ENCODE measurements at places on chromosomes 1 and 21. TPM values are rescaled to one million over a fixed set of nuclear protein-coding genes. Genes with fewer than 3 reads are reported as not detected.

MAP3K7CL gene
- 3.0 TPM for total RNA-seq

GLMP gene
- total RNA-seq, result 91.9 TPM

FCER1A gene
- total RNA-seq, result not detected

OR14A16 gene
- total RNA-seq, result not detected

NES gene
- 30.8 TPM for total RNA-seq

PYHIN1 gene
- not detected for total RNA-seq

OR2L3 gene
- not detected for total RNA-seq

OR2L8 gene
- not detected for total RNA-seq

S100A7A gene
- total RNA-seq, result not detected

AMY1A gene
- total RNA-seq, result not detected

IL20 gene
- total RNA-seq, result not detected

FCRLB gene
- 0.69 TPM for total RNA-seq

RGS4 gene
- 2.7 TPM for total RNA-seq

GJB3 gene
- 0.16 TPM for total RNA-seq

DBT gene
- total RNA-seq, result 8.2 TPM

GFI1 gene
- not detected for total RNA-seq

NTNG1 gene
- total RNA-seq, result 18.3 TPM

IKBKE gene
- total RNA-seq, result 16.7 TPM

CASZ1 gene
- total RNA-seq, result under 0.01 TPM

SCYL3 gene
- 8.8 TPM for total RNA-seq

PGBD2 gene
- total RNA-seq, result 6.4 TPM

RNF223 gene
- not detected for total RNA-seq

C1QA gene
- total RNA-seq, result not detected

PCSK9 gene
- 1.1 TPM for total RNA-seq

EXO1 gene
- total RNA-seq, result 1.9 TPM

MEX3A gene
- 1.2 TPM for total RNA-seq

SH3D21 gene
- total RNA-seq, result 1.5 TPM

OR2AK2 gene
- not detected for total RNA-seq

MPZL1 gene
- 101 TPM for total RNA-seq

INAVA gene
- total RNA-seq, result under 0.01 TPM

NHLH1 gene
- not detected for total RNA-seq

ST6GALNAC3 gene
- total RNA-seq, result 0.47 TPM

NOS1AP gene
- not detected for total RNA-seq

DNAI4 gene
- total RNA-seq, result 8.4 TPM

FAM151A gene
- not detected for total RNA-seq

UMODL1 gene
- total RNA-seq, result not detected

TRPM2 gene
- under 0.01 TPM for total RNA-seq

OR2T35 gene
- total RNA-seq, result not detected

ZMYND12 gene
- 1.4 TPM for total RNA-seq

CPTP gene
- total RNA-seq, result 6.8 TPM

CDA gene
- not detected for total RNA-seq

HCRTR1 gene
- total RNA-seq, result not detected

ZNF683 gene
- total RNA-seq, result not detected

OR2L2 gene
- total RNA-seq, result not detected

LAPTM5 gene
- total RNA-seq, result under 0.01 TPM

Measured in bronchial smooth muscle cell (primary cell).